NCI-H1105 treated with DMSO at 0.1 percent for 48 hours (cell line): ENCODE measurements at places on chromosomes 6 and 20.

DNA sequence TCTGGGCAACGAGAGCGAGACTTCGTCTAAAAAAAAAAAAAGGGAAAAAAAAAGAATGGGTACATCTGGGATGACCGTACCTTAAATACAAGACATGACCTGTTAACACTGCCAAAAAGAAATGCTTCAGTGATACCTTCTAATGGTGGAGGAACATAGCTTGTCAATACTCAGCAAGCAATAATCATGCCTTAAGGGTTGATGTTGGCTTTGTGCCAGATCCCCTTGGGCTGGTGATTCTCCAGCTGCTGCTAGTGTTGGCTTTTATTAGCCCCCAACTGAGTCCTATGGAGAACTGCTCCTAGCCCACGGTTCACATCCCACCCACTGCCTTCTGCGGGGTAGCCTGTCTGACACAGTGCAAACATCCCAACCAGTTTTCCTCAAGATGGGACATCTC lies 134.9 kb downstream of the PLCB1 start:
- peak; percentile 52 for DNase-seq

GRCh38 chr6:43992783-43993644 lies 134.2 kb downstream of the MRPL14 start:
- DNase-seq, result no peak

DNA sequence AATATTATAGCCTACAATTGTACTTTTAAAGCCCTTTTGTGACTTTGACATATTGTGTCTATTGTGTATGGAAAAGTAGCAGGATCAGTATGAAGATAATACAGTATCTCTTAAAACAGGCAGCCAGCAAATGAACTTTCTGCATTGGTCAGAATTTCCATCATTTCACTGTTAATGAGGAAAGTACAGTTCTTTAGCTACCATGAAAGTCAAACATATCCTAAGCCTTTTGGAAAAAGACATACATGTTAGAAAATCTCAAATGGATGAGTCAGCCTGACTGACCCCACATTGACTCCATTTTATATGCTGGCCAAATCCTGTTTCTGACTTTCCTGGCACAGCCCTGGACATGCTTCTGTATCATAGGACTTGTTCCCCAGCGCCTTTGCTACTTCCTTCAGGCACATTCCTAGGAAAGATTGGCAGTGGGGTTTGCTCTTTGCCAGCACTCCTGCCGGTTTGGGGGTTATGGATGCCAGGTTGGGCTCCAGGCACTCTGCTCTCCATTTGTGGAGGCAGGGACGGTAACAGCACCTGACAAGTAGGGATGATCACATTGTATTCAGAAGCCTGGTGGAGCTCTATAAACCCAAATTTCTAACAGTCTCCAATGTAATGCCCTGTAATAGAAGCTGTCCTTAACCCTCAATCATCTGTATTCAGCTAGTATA lies 43.7 kb downstream of the TOP1 start:
- DNase-seq, result no peak

DNA sequence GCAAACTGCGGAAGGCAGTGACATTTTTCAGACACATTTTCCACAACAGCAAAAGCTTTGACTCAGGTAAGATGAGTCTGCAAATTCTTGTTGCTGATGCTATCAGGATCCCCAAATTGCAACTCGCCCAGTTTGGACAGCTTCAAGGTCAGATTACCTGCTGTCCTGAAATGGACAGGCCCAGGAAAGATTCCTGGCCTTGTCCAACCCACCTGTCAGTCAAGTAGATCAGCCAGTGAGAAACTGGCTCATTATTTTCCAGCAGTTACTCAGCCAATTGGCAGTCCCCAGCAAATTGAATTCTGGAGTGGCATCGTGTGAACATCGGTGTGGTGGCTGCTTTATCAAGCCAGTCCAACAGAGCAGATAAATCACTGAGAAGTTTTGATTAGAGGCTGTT lies 84.5 kb upstream of the SNAP25 start:
- no peak for DNase-seq

DNA sequence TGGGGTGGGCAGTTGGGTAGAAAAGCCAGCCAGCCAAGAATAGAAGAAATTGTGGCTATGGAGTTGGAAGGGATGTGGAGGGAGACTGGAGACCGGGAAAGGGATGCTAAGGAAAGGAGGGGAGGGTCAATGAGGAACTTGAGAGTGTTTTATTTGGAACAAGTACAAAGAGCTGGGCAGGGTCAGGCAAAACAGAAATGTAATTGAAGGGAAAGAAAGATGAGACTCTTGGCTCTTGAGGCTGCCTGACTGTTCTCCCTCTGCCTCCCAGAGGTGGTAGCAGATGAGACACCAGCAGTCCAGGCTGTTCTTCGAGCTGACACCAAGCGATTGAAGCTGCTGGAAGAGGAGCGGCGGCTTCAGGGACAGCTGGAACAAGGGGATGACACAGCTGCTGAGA lies 12.7 kb downstream of the ABCF1 start:
- no peak for DNase-seq

GRCh38 chr6:117138920-117139319 lies 126.4 kb upstream of the VGLL2 start:
- DNase-seq, result peak; percentile 36

DNA sequence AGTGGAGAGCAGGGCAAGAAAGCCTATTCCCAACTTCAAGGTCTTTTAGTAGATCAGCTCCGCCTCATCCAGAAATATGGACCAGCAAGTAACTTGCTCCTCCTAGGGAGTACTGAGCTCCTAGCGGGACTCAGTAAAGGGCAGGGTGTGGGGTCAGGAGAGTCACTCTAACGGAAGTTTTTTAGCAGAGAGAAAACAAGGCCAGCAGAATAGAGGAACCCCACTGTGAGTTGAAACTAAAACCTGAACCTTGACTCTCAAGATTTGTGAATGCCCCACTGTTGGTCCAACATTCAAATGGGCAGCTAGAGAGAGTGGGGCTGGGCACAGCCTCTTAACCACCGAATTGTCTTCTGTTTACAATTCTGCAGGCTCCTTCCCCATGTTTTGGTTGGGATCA lies 244.8 kb downstream of the FARS2 start:
- no peak for DNase-seq

DNA sequence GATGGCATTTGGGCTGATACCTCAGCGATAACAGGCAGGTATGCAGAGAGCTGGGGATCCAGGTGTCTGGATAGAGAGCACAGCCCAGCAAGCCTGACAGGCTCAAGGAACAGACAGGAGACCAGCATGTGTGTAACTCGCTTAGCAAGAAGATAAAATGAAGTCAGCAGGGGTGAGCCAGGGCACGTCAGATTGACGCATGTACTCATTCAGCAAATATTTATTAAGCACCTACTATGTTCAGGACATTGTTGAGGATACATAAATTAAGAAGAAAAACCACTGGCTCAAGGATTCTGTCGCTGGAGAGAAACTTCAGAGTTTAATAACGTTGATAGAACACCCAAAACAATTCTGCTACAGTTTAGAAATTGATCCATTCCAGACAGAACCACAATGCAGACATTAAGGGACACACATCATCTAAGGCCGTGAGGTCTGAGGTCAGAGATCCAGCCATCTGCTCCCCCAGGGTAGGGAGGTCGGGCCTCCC lies 1.0 kb upstream of the DUSP22 start:
- DNase-seq, result no peak
